ENCODE measurements at places on chromosomes 6 and 20. TPM values are rescaled to one million over a fixed set of nuclear protein-coding genes. Genes with fewer than 3 reads are reported as not detected.

The SLC4A11 gene
- total RNA-seq, result 4.1 TPM

The SIRPB1 gene
- 1.0 TPM for total RNA-seq

The PRRT1 gene
- not detected for total RNA-seq

The YTHDF1 gene
- total RNA-seq, result 19.6 TPM

The SNAI1 gene
- total RNA-seq, result 2.9 TPM

The PRICKLE4 gene
- total RNA-seq, result 1.3 TPM

The VSTM2L gene
- 0.27 TPM for total RNA-seq

The ZNF341 gene
- 1.1 TPM for total RNA-seq

The GNMT gene
- total RNA-seq, result 0.09 TPM

The STMND1 gene
- not detected for total RNA-seq

The MLIP gene
- 13.5 TPM for total RNA-seq

The PTGIS gene
- total RNA-seq, result 1.5 TPM
